Activated naive CD4-positive, alpha-beta T cell (primary cell): ENCODE measurements at places on chromosomes 11 and 22.

GRCh38 chr22:23581260-23581650 lies 1.2 kb upstream of the IGLL1 start:
- DNase-seq, result no peak

DNA sequence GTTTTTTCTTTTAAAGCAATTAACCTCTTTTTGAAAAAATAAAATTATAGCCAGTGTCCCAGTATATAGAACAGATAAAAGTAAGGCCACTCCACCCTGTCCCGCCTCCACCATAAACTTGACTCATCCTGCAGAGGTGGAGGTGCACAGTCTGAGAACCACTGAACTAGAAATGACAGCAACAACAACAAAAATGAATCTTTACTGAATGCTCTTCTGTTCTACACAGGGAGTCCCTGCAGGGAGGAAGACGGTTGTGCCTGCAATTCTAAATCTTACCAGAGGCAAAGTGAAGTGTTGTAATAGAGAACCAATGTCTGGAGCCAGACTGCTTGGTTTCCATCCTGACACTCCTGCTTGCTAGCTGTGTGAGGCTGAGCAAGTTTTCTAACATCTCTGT lies 162.3 kb downstream of the FBXO7 start:
- no peak for DNase-seq

GRCh38 chr22:23200898-23201297 lies 20.6 kb downstream of the BCR start:
- no peak for DNase-seq

- peak; percentile 25 for DNase-seq
These were observed 25.4 kb upstream of the SORL1 start for GRCh38 chr11:121426476-121427399.

DNA sequence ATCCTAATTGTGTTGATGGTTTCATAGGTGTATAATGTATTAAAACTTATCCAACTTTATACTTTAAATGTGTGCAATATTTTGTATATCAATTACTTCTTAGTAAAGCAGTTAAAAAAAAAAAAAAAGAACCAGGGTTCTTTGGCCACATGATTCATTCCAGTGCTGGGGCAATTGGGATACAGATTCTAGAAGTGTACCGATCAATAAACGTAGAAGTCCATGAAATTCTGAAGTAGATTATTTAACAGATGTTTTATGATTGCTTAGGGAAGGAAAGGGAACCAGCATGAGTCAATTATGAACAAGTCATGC lies 51.0 kb downstream of the MAPK1 start:
- no peak for DNase-seq

DNA sequence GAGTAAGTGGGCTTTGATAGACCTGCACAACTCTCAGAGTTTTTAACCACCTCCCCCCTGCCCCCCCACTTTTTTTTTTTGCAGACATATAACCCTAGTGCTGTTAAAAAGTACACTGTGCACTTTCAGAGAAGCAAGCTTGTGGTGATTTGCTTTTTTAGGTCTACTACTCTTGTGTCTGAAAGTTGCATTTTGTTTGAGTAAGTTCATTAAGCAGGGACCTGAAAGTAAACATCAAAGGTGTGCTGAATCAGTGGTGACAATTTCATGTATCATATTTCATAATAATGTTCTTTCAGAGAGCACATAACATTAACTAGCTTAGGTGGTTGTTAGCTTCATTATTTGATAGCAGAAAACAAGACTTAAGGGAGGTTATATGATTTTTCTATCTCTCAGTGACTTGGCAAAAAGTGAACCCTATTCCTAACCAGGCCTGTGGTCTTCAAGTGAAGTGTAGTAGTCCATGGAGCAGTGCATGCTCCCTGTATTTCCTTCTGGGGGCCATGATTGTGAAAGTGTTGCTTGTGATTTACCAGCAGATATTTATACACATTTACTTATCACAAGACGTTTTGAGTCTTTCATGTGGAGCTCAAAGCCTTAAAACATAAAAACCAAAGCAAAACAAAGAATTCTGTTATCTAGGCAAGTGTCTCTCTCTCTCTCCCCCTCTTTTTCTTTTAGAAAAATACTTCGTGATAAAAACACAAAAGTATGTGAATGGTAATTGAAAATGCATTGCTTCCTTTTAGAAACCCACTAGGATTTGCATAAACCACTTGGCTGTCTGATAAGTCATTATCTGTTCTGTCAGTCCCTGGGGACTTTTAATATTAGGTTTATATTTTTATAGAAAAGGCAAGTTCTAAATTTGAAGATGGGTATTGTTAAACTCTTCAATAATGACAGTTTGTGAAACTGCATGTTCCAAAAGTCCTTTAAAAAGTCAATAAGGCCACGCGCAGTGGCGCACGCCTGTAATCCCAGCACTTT lies 7.5 kb upstream of the RAG2 start:
- no peak for DNase-seq

- DNase-seq, result no peak
These were observed 538.3 kb downstream of the OPCML start for GRCh38 chr11:132993991-132994502.

GRCh38 chr11:101706541-101706940 lies 122.7 kb upstream of the TRPC6 start:
- no peak for DNase-seq

DNA sequence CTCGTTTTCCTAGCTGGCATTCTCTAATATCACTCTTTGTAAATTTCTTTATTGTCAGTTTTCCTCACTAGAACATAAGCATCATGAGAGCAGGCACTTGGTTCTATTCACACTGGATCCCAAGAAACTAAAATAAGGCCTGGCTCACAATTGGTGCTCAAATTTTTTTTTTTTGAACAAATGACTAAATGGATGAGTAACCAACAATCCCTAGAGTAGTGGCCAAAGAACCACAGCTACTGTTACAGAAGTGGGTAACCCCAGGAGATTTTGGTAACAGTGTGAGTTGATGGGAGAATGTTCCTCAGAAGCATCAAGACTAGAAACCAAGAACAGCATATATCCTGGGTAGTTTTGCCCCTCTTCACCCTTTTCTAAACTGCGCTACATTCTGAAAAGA lies 572.6 kb downstream of the INSC start:
- DNase-seq, result no peak

- no peak for DNase-seq
These were observed 363.9 kb downstream of the TMEM135 start for GRCh38 chr11:87401653-87402052.

- DNase-seq, result no peak
These were observed 13.9 kb downstream of the KCNE3 start for GRCh38 chr11:74453373-74453975.

DNA sequence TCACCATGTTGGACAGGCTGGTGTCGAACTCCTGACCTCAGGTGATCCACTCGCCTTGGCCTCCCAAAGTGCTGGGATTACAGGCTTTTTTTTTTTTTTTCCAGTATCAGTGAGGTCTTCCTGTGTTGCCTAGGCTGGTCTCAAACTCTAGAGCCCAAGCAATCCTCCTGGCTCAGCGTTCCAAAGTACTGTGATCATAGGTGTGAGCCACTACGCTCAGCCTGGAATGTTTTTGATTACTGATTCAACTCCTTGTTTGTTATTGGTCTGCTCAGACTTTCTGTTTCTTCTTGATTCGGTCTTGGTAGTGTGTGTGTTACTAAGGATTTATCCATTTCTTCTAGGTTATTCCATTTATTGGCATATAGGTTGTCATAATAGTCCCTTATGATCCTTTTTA lies 31.3 kb downstream of the NAGA start:
- no peak for DNase-seq

DNA sequence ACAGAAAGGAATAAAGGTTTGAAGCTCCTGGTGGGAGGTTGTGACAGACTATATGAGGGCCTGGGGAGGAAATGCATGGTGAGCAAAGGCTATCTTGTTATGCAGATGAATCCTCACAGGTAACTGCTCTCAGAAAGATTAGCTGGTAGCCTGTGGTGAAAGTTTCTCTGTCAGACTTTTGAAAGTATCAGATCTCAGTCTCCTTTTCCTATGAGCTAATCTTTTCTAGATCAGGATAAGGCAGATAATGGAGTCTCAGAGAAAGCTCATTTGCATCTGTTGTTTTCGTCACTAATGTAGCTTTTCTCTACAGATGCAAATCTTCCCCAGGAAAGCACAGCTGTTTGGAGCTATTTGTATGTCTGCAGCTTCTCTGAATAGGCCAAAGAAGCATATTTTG lies 21.0 kb upstream of the OR6X1 start:
- DNase-seq, result no peak

DNA sequence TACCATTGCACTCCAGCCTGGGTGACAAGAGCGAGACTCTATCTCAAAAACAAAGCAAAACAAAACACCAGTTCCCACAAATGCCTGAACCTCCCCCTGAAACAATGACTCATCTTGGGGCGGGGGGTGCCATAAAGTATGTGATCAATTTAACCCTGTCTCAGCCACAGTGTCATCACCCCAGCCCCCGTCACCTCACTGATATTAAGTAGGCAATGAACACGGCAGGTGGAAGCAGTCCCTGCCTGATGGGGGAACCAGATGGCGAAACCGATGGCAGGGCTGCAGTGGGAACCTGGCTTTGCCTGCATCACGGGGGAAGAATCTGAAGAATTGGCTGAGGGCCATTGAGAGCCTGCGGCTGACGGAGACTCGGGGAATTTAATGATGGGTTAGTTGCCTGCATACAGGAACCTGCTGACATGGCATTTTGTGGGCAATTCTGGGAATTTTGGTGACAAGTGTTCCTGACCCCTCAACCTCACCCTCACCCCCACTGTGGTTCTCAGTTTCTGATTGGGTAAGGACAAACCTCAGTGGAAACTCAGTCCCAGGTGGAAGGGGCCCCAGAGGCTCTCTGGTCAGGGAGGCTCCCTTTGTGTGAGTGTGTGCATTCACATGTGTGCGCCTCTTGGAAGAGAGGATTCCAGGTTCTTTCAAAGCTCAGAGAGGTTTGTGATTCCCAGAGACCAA lies 39.1 kb upstream of the SHISAL1 start:
- no peak for DNase-seq

DNA sequence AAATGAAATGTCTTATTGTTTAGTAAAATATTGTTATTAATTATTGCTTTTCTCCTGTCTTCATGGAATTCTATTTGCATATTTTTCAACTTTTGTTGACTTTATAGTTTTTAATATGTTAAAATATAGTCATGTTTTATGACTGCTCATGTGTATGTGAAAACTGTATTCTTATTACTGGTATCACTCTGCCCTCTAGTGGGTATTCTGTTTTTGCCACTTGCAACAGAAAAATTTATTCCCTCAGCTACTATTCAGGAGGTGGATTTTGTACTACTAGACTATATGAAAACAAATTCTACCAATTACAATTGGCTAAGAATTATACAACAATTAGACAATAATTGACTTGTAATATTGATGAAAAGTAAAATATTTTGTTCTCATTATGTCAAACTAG lies 45.0 kb downstream of the OR4C6 start:
- no peak for DNase-seq

GRCh38 chr11:11476499-11476898 lies 123.4 kb upstream of the CSNK2A3 start:
- no peak for DNase-seq

GRCh38 chr22:48919187-48919590 lies 908.5 kb downstream of the BRD1 start:
- no peak for DNase-seq

DNA sequence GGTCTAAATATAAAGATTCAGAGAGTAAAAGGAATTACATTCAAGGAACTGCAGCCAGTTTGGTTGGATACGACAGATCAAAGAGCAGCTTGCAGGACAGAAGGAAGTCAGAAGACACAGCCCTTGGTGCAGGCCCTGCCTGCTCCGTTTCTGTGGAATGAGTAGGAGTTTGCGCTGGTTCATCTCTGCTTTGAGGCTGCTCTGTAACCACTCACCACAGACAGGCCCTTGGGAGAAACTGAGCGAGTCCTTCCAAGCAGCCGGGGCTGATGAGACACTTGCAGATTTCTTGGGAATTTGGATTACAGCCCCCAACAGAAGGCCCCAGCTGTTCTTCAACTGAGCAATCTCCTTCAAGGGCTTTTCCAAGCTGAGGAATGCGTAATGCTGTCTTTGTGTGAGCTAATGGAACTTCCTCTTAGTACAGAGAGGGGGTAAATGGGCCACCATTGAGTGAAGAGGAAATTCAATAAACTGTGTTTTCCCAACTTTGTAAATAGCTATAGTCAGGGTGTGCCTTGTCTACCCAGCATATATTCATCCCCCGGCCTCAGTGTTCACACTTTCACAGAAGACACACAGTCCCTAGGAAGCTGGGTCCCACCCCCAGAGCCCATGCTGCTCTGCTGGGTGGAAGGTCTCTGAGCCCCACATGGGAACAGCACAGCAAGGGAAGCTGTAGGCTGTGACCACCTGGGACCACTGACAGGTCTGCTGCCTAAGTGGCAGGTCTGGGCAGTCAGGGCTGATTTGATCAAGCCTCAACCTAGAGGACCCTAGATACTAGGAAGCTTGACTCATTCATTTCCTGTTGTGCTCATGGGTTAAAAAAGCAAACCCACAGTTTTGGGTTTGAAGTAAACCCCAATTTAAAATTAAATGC lies 16.6 kb downstream of the IL10RA start:
- DNase-seq, result no peak

DNA sequence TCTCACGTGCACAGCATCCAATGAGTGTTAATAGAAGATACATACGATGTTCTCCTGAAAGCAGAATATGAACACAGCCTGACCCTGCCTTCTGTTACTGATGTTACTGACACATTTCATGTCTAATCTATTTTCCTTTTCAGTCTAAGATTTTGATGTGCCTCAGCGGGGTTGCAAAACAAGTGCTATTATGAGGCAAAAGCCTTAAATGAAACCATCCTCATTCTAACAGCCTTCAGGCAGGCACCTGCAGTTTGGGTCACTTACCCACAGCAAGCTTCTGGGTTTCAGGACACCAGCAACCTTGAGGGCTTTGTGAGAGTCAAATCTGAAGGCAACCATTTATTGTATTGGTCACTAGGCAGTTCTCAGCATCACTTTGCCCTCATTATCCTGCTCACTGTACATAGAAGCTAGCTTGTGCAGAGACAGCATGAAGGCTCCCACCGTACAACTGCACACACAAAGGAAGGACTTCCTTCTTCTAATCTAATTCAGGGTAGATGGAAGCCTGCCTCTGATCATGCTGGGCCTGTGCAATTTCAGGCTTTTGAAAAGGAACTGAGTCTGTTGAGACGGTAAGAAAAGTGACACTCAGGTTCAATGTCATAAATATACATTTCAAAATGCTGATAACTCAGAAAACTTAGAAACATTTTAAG lies 183.2 kb upstream of the PITPNB start:
- no peak for DNase-seq

DNA sequence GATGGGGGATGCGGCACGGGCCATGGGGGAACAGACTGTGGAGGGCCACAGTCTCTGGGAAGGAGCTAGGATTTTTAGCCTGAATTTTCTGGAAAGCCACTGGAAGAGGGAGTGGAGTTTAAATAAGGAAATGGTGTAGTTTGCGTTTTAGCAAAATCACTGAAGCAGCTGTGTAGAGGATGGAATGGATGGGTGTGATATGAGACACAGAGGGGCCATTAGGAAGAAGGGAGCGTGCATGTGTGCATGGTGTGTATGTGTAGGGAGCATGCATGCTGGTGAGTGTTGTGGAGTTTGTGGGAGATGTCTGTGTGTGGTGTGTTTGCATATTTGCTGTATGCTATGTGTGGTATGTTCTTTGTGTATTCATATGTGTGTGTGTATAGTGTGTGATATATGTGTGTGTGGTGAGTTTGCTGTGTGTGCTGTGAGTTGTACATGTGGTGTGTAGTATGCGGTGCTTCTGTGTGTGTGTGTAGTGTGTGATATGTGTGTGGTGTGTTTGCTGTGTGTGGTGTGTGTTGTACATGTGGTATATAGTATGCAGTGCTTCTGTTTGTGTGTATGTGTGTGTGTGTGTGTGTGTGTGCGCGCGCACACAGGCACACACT lies 67.6 kb downstream of the FBXO7 start:
- DNase-seq, result no peak

- DNase-seq, result no peak
These were observed 35.9 kb upstream of the NAV2 start for GRCh38 chr11:19676475-19677380.

GRCh38 chr22:50032109-50032871 lies 19.7 kb upstream of the IL17REL start:
- no peak for DNase-seq
